Astrocyte (in vitro differentiated cells and primary cell): ENCODE measurements at places on chromosomes 11 and 22. TPM values are rescaled to one million over a fixed set of nuclear protein-coding genes. Genes with fewer than 3 reads are reported as not detected.

- DNase-seq, result no peak
- H3K4me3 ChIP-seq, result no peak overlapping the region
- peaks cover 52% of the 10 kb centered on the region for H3K27me3 ChIP-seq
Observed at GRCh38 chr11:68661014-68661413, 23.3 kb upstream of the GAL start.

- peak; percentile 68 for DNase-seq
- H3K27me3 ChIP-seq, result no peaks in the 10 kb centered on the region
- H3K4me3 ChIP-seq, result no peak overlapping the region
Observed at GRCh38 chr22:19271856-19272535, 19.5 kb downstream of the CLTCL1 start.

- DNase-seq, result no peak
- H3K27ac ChIP-seq, result no peak overlapping the region
- H3K36me3 ChIP-seq, result no peaks in the 10 kb centered on the region
- peak overlapping the region; percentile 63 for H3K4me3 ChIP-seq
- peaks cover 5% of the 10 kb centered on the region for H3K4me1 ChIP-seq
- H3K27me3 ChIP-seq, result peaks cover 60% of the 10 kb centered on the region
Observed at GRCh38 chr11:117876059-117876340, 458 bp downstream of the FXYD6 start.

Gene CLDN5
- total RNA-seq, result not detected in 2 replicates

DNA sequence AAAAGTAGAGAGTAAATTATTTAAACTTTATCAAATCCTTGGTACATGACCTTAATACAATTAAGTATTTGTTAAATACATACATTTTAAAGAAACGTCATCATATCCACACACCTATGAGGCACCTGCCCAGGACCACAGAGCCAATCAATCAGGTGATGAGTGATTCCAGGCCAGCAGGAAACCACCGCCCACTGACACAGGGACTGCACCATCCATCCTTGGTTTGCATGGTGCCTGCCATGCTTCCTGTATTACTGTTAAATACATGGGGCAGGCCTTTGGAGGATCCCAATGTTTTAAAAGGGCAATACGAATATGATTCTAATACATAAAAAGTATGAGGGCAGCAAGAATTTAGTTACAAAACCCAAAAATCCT lies 7.0 kb upstream of the TBC1D10A start:
- no peak overlapping the region for H3K4me3 ChIP-seq
- no peaks in the 10 kb centered on the region for H3K4me1 ChIP-seq
- DNase-seq, result no peak
- H3K36me3 ChIP-seq, result peaks cover 65% of the 10 kb centered on the region
